ENCODE measurements at places on chromosomes 16 and 17.

DNA sequence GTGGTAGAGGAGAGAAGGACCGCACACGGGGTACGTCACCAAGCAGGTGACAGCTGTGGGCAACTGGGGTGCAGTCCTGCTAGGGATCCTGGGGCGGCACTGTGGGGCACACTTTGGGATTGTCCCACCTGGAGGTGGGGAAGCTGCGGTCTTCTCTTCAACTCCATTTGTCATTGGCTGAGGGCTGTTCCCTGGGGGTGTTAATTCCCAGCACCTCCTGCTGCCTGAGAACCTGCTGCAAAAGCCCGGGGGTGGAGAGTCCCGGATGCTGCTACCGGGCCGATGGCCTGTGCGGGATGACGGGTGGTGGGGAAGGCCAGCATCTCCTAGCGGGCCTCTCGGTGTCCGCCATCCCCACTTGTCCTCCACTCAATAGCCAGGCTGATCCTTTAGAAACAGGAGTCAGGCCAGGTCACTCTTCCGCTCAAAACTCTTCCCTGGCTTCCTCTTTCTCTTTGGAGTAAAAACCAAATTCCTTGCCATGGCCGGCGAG, 100.2 kb downstream of the CYLD start:
- no peak for DNase-seq

- DNase-seq: no peak
These were observed 5.8 kb downstream of the CDIPT start for GRCh38 chr16:29857133-29857760.

- no peak for DNase-seq
These were observed 47.0 kb downstream of the BCAS3 start for GRCh38 chr17:60724647-60725046.

DNA sequence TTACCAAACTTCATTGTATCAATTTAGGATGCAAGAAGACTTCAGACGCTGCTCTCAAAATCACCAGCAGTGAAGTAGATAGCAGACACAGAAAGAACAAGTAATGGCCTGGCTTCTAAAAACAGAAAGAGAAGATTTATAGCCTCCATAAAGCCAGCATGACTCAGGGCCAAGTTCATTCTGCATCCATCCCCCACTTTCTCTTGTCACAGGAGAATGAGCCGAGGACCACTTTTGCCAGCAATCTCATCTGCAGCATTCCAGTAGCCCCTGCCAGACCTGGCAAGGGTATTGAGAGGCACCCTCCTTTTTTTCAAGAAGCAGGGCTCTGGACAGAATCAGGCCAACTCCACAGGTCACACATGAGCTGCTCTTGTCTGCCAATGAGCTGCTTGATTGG, 355.4 kb upstream of the SOX9 start:
- DNase-seq: no peak

DNA sequence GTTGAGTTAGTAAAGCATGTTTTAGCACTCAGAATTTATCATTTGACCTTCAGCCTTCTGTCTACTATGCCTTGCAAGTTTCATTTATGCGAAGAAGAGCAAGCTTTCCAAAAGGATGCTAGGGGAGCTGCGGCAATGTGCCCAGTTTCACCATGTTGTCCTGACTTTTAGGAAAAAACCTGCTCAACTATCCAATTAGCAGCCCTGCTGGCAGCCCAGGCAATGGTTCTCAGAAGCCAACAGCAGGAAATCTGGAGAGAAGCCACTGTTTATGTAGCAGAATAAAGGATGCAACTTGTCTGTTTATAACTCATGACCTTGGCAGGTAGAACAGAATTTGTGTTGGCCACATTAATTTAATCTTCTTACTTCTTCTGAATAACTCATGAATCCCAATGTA, 230.8 kb downstream of the ABCC12 start:
- DNase-seq: no peak

DNA sequence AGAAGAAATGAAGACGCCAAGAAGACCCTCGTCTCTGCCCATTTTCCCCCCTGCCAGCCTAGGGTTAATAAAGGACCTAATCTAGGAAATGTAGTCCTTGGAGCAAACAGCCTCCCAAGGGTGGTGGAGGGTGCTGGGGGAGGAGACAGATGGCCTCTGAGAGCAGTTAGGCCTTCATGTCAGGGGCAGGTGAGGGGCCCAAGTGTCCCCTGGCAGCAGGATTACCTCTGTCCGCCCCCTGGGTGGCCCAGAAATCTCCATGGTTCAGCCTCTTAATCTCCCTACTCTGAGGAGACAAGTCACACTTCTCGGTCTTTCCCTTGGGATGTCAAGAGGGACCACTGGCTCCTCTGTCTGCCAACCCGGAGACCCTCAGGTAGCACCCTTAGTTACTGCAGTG, 365.4 kb upstream of the TNRC6C start:
- DNase-seq: no peak

- DNase-seq: no peak
These were observed 251.2 kb downstream of the ENGASE start for GRCh38 chr17:79325709-79326430.

GRCh38 chr16:28958216-28958615, 7.5 kb downstream of the NFATC2IP start:
- no peak for DNase-seq

- no peak for DNase-seq
These were observed 52.1 kb downstream of the PRKCA start for GRCh38 chr17:66354472-66354871.

- no peak for DNase-seq
These were observed 105.7 kb downstream of the IRX5 start for GRCh38 chr16:55036371-55036821.

GRCh38 chr17:43779145-43780125, 658 bp upstream of the DUSP3 start:
- DNase-seq: no peak

GRCh38 chr17:47895347-47895855, 635 bp upstream of the SP2 start:
- DNase-seq: no peak

- DNase-seq: no peak
These were observed 7.2 kb upstream of the CD68 start for GRCh38 chr17:7572338-7572587.

DNA sequence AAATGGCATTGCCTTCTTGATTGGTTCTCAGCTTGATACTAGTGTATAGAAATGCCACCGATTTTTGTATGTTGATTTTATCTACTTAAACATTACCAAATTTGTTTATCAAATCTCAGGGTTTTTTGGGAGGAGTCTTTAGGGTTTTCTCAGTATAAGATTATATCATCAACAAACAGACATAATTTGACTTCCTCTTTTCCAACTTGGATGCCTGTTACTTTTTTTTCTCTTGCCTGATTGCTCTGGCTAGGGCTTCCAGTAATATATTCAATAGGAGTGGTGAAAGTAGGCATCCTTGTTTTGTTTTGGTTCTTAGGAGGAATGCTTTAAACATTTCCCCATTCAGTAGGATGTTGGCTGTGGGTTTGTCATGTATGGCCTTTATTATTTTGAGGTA, 29.1 kb downstream of the EFCAB13 start:
- DNase-seq: no peak

DNA sequence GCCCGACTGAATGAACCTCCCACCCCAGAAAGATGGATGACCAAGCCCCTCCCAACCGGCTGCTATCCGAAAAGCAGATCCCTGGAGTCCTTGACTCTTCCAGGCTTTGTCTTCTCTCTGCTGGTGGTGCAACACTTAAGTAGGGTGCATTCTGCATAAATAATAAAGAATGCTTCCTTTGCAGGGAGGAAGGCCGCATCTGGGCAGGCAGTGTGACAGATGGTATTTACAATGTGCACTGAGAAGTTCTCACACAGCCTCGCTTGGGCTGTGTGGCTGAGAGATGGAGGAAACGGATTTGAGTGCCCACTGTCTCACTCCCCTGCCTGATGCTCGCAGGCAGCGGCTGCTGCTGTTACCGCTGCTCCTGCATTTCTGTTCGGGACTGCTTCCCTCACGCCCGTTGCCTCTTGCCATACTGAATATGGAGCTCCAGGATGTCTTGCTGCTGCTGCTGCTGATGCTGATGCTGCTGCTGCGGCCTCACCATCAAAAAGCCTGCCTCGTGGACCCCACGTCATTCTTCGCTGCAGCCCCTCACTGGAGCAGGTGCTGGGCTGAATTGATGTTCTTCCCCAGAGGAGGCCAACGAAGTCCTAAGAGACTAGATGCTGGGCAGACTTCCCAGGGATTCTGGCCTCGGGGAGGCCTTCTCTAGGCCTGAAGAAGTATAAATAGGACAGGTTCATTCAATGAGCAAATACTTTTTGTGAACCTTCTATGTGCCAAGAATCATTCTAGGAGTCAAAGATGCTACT, 7.1 kb upstream of the RHBDL3 start:
- no peak for DNase-seq

DNA sequence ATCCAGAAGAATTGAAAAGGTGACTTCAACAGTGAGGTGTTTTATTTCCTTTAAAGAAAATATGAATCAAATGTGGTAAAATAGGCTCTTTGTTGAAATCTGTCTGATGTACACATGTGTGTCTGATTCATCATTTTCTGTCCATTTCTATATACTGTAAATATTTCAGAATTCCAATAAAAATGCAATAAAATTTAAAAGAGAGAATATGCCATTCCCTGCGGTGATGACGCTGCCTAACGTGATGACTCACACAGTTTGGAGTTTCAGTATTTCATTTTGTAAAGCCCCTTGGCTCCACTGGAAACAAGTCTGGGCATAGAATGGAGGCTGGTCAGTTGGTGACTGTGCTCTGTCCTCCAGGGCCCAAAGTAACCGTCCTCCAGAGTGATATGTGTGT, 482.5 kb upstream of the CDH5 start:
- no peak for DNase-seq
